Stimulated activated CD8-positive, alpha-beta memory T cell treated with anti-CD3 and anti-CD28 coated beads, Interleukin-4, amount 100 ng/mL, for 1 hour (primary cell): ENCODE measurements at places on chromosomes 4 and X.

GRCh38 chrX:103774070-103774642 is 2.5 kb upstream of the PLP1 start:
- no peak for DNase-seq

DNA sequence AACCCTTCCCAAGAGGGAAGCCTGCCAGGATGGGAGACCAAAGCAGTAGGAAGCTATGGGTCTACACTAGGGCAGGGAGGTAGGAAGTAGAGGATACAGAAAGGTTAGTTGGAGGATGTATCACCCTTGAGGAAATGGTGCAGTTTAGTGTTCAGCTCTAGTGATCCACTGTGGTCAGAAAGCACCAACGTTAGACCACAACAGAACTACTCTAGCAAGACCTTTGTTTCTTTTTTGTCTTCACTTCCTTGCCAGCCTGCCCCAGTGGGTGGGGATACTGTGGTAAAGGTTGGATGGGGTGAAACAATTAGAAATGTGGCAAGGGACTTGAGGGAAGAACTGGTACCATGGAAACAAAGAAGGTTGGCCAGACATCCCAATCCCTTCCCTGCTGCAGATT is 83.3 kb downstream of the DDIT4L start:
- no peak for DNase-seq

DNA sequence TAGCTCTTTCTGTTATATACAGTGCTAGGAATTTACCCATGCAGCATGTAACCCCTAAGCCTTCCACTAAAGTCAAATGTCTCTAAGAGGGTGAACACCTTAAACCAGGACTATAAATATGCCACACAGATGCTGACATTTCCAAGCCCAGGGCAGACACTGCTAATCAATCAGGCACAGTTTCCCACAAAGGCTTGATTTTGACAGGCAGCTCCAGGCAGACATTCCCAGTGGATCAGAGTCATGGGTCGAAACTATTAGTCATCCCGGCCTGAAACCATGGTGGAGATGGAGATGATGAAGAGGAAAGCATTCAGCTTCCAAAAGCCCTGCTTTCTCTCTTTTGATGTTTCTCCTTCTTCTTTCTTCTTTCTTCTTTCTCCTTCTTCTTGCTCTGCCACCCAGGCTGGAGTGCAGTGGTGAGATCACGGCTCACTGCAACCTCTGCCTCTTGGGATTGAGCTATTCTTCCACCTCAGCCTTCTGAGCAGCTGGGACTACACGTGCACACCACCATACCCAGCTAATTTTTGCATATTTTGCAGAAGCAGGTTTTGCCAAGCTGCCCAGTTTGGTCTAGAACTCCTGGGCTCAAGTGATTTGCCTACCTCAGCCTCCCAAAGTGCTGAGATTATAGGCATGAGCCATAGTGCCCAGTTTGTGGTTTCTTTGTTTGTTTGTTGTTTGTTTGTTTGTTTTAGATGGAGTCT is 21.0 kb upstream of the SORCS2 start:
- no peak for DNase-seq

DNA sequence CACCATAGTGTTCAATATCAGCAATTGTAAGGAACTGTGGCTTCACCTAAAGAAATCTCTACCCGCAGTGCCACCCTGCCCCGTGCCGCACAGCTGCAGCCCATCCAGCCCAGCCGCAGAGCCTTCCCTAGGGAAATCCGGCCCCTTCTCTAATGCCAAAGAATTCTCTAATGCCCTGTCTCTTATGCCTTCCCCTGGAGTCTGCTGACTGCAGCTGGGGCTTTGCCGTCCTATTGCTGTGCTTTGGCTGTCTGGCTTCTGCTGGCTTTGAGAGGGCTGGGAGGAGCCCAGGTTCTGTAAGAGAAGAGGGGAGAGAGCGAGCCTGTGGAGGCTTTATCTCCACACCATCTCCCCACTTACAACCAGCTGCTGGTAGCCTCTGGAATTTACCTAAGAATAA is 85.9 kb upstream of the HELT start:
- DNase-seq = no peak

DNA sequence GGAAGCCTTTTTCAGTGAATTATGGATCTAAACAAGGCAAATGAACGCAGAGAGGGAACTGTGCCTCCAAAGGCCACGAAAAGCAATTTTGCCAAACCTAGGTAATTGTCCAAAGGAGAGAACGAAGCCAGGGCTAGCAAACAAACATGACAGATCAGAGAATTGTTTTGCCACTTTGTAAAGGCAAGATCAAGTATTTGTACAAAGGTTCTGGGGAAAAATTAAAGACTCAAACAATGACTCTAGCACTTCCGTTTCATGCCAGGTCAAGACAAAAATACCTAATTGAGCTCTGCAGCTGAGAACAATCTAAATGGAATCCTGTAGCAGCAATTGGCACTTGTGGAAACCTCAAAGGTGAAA is 8.5 kb downstream of the RBM47 start:
- no peak for DNase-seq

GRCh38 chr4:123396307-123397143 is at the start of gene SPRY1:
Gene SPRY1 (plus strand): TSS chr4:123396795. CDS start chr4:123401592, 4,797 bp downstream.
- peak; percentile 47 for DNase-seq

DNA sequence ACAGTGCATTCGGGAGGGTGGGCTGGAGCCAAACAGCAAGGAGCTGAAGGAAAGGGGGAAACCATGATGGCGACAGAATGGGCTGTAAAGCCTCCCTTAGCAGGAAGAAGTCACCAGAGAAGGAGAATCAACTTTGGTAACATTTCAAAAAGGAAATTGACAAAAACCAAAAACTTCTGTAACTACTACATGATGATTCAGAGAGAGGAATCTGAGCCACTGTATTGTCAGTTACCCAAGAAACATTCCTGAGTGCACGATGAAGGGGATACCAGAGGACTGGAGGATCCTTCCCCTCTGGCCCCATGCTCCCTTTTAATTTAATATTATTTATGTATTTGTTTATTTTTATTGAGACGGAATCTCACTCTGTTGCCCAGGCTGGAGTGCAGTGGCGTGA is 26.3 kb downstream of the PDHA1 start:
- no peak for DNase-seq

DNA sequence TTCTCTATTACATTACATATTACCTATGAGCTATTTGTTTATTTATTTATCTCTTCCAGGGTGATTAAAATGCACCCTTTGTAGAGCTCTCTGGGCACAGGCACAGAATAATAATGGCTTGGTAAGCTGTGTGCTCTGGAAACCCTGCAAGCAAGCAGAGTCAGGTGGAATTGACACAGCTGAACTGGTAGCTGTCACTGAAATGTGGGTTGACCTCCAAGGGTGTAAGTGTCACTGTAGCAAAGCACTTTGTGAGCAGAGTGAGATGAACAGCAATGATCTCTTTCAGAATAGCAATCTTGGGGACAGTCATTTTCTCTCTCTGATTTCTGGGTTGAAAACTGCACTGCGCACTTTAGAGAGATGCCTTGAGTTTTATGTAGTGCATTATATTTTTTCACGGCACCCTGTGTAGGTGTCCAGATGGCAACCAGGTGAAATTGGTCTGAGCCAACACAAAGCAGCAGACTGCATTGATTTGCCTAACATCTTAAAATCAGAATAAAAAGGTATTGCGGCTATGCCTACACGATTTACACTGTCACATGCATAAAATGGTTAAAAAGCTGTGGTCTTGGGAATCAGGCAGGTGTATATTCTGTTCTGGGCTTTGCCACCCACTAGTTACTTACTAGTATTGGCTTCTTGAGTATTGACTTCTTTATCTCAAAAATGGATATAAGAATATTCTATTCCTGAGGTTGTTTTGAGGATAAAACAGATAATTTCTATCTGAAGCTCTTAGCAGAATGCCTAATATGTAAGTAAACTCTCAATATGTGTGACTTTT is 450.3 kb downstream of the RAPGEF2 start:
- DNase-seq = no peak

DNA sequence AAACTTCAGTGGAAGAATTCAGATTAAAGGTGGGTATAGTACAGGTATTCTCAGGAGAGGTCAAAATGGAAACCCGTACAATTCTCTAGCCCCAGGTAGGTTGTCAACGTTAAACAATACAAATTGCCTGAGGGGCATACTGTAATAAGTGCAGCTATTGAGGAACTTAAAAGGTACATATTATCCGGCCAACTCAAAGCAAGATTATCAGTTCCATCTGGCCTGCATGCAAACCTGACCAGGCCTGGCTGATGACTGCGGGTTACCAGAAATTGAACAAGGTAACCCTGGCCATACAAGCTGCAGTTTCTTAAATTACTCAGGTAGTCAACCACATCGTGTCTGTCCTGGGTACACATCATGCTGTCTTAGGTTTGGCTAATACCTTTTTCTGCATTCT is 12.3 kb upstream of the ZNF630 start:
- no peak for DNase-seq

DNA sequence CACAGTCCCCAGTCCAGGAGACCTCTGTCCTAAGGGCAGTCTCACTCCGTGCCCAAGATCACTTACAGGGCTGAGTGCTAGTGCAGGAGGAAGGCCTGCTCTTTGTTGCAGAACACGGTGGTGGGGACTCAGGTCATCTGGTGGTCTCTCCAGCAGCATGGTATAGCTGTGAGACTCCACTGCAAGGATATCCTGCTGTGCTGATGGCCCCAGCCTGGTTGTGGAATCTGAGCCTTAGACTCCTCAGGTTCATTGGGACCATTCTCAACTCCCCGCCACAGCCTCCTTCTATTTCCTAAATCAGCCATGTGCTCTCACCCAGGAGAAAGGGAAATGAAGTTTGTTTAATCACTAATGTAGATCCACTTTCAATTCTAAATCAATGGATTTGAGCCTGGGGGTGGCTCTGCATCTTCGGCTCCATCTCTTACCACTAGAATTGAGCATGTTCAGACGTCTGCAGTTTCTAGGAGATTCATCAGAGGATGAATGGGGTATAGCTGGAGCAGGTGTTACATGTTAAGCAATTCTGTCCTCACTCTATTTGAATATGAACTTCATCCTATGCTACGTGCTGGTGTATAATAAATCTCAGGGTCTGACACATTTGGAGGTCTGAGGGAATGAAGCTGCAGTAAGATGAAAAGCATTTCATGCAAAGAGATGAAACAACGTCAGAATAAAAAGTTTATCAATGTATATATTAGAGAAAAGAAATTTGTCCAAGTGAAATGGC is 189.2 kb downstream of the MGST2 start:
- DNase-seq = no peak
